ENCODE measurements at places on chromosomes 2 and 18.

DNA sequence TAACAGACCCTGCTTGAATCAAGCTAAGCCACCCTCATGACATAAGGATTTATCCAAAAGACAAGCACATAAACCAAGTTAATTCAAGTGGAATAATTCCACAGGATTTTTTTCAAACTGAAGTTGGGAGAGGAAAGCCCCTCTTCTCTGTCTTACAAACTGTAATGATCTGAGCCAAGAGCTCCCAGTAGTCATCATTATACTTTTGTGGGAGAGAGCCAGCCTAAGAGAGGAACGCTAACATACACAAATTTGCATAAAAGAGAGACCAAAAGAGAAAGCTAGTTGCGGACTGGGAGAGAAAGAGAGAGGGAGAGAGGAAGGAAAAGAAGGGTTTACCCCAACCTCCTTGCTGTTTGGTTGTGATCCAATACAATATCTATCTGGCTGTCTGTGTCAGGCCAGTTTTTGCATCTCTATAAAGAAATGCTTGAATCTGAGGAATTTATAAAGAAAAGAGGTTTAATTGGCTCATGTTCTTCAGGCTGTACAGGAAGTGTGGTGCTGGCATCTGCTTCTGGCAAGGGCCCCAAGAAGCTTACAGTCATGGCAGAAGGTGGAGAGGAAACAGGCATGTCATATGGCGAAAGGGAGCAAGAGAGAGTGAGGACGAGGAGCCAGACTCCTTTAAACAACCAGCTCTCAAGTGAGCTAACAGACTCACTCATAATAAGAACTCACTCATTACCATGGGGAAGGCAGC is 20.8 kb upstream of the PUM2 start:
- DNase-seq, result no peak

GRCh38 chr2:132595186-132595585 is 74.8 kb downstream of the LYPD1 start:
- DNase-seq, result no peak

- no peak for DNase-seq
Measured at GRCh38 chr18:60090170-60090569, 190.4 kb downstream of the PMAIP1 start.

GRCh38 chr2:36682562-36682961 is 13.9 kb upstream of the VIT start:
- DNase-seq, result no peak

Data from activated naive CD4-positive, alpha-beta T cell treated with anti-CD3 and anti-CD28 coated beads for 36 hours (primary cell).